ENCODE measurements at places on chromosomes 4 and X.

- no peak for DNase-seq
Measured at GRCh38 chrX:15672881-15673280, 8.3 kb upstream of the CLTRN start.

DNA sequence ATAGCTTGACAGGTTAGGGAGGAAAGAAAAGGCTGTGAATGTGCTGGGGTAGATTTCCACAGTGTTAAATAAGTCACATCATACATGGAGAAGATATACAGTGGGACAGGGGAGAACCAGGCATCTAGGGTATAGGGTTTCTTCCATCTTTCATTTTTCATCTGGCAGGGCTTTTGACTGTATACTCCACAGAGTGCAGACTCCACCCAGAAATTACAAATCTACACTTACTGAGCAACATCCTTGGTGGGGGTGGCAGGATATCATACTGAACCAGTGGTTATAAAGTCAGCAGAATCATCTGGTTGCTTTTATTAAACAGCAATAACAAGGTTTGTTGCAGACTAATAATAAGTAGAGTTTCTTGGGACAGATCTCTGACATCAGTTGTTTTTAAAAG, 154.2 kb downstream of the NPNT start:
- no peak for DNase-seq

DNA sequence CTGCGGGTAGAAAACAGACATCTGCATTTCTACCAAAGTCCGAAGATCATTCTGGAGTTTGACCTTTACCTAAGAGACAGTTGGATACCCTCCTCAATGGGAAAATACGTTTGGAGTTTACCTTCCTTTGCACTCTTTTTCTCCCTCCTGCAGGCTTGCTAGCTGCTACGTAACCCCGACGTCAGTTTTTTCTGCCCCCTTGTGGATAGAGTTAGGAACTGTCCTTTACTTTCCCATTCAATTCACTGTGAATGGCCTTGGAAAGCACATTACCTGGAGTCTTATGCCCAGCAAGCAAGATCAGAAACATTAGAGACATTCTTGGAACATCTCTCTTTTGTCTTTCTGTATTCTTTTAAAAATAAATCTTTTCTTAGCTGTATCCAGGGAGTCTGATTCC, 250.7 kb downstream of the NAP1L3 start:
- DNase-seq: no peak

- no peak for DNase-seq
Measured at GRCh38 chrX:134423606-134424005, 36.4 kb upstream of the HPRT1 start.

- no peak for DNase-seq
Measured at GRCh38 chr4:124694306-124694705, 18.2 kb downstream of the ANKRD50 start.

- no peak for DNase-seq
Measured at GRCh38 chr4:112170451-112170993, 25.3 kb downstream of the FAM241A start.

- DNase-seq: peak; percentile 33
Measured at GRCh38 chr4:140851032-140851636, 94.9 kb upstream of the TBC1D9 start.

GRCh38 chrX:96979766-96980165, 96.1 kb downstream of the RPA4 start:
- no peak for DNase-seq

- DNase-seq: no peak
Measured at GRCh38 chrX:133888984-133889383, 96.4 kb downstream of the GPC3 start.

DNA sequence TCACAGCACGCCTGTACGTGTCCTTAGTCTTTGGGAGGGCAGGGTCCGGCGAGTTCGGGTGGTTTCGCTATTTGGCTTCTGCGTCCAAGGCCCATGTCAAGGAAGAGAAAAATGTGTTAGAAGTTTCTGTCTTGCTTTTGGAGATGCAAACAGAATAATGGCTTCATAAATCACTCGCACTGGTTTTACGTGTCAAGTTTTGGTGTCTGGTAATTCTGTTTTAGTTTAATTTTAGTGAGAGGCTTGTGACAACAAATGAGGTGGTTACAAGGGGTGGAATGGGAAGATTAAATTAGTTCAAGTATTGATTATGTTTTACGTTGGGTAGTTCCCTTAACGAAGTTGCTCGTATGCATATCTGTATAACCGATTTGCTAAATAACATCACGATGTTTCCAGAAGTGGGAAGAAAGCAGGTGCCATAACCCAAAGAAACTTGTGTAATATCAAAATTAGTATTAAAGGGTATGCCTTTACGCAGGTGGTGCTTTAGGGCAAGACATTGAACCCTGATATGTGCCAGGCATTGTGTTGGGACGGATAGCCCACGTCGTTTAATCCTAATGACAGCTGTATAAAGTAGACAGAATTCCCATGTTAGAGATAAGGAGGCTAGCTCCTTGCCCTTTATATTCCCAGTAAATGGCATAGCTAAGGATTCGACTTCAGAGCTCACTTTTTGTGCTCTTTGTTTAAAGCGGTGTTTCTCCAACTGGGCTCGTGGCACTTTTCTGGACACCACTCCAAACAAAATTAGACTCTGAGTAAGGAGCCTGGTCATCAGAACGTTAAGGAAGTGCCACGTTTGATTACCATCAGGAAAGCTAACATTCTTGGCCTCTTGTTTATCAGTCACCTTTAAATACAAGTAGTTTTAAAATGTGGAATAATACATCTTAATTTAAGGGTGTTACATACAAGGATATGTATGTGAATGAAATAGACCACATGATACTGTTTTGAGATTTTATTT, 843 bp downstream of the RPL34 start:
- DNase-seq: no peak

- no peak for DNase-seq
Measured at GRCh38 chrX:2989565-2989964, 16.8 kb upstream of the ARSH start.

DNA sequence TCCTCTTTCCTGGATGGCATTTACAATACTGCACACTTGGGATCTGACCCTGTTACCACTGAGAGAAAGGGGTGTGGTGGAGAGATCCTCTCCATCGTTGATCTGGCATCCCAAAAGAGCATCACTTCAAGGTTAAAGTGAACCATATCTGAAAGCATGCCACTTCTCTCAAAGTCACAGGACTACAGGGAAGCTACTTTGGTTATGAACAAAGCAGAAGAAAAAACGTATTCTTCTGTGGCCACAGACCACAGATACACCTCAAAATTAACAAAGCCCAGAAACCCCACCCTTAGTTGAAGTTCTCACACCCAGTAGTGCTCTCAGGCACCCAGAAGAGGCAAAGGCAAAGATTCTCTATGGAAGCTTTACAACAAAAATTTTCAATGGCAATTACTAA, 108.3 kb downstream of the JADE1 start:
- DNase-seq: no peak

DNA sequence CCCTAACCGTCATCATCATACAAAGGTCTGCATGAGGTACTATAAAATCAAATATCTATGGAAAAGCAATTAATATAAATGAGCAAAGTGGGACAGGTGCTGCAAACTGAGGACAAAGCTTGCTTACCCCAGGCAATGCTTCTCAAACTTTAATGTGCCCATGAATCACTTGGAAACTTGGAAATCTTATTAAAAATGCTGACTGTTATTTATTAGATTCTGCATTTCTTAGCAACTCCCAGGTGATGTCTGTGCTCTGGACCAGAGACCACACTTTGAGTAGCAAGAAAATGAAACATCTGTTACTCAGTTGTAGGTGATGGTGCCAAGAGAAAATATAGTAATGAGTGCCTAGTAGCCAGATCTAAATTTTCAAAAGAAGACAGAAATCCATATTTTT, 890.4 kb upstream of the FTHL17 start:
- DNase-seq: no peak

Measured in CD8-positive, alpha-beta T cell (primary cell).